ENCODE measurements at places on chromosomes 7 and 10.

- no peak for DNase-seq
Observed at GRCh38 chr10:44013981-44014380, 365.3 kb upstream of the ZNF32 start.

DNA sequence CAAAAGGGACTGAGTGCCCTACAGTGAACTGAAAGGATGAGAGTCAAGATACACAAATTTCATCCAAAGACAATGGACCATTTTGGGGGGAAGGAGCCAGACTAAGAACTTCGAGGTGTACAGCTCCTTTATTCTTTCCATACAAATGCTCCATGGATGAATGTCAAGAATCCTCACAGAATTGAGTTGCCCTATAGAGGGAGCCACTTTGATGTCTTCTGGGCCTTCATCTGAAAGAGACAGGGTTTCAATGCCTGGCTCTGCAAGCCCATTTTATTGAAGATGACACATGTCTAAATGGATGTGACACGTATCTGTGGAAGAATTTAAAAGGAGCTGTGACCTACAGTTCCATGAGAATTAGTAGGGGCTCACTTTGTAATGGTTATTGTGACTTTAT lies 32.0 kb upstream of the NRG3 start:
- DNase-seq, result no peak

GRCh38 chr7:76278540-76278939 lies 23.9 kb upstream of the HSPB1 start:
- no peak for DNase-seq

- DNase-seq, result no peak
Observed at GRCh38 chr7:37709631-37710509, 26.3 kb downstream of the GPR141 start.

- DNase-seq, result no peak
Observed at GRCh38 chr10:34816501-34817002, 1.5 kb upstream of the PARD3 start.

DNA sequence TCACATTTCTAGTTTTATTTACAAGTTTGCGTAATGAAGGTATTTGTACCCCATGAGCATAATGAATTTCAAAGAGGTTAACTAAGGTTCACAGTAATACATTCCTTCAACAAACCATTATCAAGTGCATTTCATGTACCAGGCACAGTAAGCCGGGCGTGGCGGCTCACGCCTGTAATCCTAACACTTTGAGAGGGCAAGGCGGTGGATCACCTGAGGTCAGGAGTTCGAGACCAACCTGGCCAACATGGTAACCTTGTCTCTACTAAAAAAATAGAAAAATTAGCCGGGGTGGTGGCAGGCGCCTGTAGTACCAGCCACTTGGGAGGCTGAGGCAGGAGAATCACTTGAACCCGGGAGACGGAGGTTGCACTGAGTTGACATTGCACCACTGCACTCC lies 4.3 kb upstream of the EIF3A start:
- no peak for DNase-seq

DNA sequence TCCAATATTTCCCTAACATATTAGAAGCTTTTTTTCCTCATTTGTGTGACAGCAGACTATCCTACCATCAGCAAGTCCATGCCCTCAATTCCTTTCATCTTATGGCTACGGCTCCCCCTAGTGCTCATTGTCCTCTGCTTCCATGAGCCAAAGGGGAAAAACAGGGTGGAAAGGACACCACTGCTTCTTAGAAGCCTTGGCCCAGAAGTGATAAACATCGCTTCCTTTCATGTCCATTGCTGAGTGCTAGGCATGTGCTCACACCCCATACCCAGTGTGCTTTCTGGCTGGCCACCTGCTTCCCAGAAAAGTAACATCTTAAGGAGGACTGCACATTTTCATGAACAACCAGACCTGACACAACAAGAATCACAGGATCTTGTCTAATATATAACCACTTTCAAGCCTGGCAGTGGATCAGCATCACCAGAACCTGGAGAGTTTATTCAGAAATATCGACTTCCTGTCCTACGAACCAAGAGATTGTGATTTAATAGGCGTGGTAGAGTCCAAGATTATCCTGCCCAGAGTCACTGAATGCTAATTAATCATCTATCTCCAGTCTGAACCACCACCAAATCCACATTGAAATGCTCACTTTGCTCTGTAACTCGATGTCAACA lies 650.5 kb upstream of the SORCS1 start:
- peak; percentile 3 for DNase-seq

DNA sequence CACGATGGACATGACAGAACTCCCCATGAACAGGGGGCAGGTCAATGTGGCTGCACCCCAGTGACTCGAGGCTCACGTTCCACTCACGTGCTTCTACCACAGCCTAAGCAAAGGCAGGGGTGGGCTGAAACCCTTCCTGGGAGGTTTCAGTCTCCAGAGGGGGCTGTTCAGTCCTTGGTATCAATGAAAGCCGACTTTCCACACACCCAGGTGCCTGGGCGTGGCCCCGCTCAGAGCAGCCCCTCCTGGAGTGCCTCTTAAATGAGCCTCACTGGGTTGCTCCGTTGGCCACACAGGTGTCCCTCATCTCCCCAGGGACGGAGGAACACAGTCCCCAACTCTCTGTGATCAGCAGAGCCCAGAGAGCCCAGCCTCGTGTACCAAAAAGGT lies 90.5 kb upstream of the PDGFA start:
- DNase-seq, result no peak

- no peak for DNase-seq
Observed at GRCh38 chr10:70360215-70360614, 22.2 kb downstream of the LRRC20 start.

GRCh38 chr7:6487184-6487545 lies 39.4 kb upstream of the DAGLB start:
- DNase-seq, result no peak

DNA sequence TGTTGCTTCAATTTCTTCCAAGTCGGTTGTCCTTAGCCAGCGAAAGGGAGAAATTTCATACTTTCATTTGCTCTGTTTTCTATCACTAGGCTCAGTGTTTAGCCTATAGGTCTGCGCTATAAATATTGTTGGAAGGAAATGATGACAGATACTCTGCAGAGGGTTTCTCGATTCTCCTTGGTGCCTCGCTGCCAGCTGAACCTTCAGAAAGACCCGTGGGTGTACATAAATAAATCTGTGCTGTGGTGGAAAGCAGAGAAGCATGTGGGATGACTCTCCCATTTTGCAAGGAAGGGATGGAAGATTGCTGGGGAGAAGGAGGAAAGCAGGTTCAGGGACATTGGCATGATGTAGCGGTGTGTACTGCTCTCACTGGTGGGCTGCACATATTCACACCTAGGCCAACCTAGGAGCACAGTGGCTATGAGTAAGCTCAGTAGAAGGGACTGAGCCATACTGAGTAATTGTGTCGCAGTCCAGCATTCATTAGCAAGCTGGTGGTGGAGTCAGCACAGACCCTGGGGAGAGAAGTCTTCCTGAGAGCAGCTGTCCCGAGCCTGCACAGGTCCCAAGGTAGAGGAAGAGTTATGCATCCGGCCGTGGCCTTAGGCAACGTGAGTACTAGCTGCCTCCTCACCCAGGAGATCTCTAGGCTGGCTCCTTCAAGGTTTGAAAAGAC lies 50.5 kb downstream of the PNLIPRP3 start:
- DNase-seq, result no peak

DNA sequence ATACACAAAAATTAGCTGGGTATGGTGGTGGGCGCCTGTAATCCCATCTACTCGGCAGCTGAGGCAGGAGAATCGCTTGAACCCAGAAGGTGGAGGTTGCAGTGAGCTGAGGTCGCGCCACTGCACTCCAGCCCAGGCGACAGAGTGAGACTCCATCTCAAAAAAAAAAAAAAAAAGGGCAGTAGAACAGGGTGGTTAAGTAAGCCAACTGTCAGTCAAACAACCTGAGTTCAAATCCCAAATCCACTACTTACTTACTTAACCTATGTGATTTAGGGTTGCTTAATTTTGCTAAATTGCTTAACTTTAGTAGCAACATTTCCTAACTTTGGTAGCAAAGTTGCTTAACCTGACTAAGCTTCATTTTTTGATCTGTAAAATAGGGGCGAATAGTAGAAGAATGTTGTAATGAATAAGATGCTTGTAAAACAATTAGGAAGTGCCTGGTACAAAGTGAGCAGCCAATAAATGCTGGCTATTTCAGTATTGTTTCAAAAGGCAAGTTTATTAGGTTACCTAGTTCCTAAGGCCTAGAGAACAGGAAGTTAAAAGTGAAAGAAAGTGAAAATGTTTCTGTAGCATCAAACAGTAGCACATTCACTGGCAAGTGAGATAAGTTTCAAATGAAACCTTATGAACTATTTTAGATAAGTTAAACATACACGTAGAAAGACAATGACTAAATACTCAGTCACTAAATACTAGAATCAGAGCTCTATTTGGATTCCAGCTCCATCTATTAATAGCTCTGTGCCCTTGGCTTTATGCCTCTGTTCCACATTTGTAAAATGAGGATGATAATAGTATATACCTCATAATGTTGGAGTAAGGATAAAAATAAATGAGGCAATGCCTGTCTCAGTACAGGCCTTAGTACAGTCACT lies 64.3 kb downstream of the HOXA1 start:
- DNase-seq, result no peak

DNA sequence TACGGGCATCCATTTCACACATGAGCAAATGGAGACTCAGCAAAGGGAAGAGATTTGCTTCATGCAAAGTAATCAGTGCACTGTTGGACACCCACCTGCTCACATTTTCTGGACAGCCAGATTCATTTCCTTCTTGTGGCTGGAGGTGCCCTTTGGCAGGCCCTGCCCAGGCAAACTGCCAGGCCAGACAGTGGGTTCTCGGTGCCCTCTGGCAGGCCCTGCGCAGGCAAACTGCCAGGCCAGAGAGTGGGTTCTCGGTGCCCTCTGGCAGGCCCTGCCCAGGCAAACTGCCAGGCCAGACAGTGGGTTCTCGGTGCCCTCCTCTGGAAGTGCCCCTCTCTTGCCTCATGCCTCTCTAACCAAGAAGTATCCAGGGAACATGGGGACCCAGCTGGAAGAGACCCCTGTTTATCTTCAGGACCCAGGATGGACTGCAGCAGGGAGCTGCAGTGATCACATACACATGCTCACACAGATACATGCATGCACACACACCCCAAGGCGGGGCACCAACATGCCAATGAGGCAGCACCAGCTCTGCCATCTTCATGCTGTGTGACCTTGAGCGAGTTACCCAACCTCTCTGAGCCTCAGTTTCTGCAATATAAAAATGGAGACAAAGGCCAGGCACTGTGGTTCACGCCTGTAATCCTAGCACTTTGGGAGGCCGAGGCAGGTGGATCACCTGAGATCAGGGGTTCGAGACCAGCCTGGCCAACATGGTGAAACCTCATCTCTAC lies 67.1 kb downstream of the OAT start:
- no peak for DNase-seq

DNA sequence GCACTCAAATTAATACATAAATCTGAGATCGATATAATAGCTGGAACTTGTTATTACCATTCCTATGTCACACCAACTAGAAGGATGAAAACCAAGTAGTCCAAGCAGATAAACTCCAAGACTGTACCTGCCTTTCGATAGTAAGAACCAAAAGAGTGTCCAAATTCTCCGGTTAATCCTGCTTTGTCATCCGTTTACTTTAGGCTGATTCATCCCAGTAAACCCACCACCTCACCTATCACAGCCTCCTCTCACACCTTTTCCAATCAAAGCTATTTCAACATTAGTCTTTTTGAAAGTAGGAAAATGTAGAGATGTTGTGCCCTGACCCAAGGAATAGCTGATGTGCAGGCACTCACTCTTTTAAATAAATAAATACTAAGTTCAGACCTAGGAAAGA lies 177.2 kb downstream of the CTNNA3 start:
- no peak for DNase-seq
